ENCODE measurements at places on chromosomes 6 and 20. TPM values are rescaled to one million over a fixed set of nuclear protein-coding genes. Genes with fewer than 3 reads are reported as not detected.

KIF16B gene
- 7.4 TPM for total RNA-seq

SLC35D3 gene
- 0.42 TPM for total RNA-seq

OTOR gene
- not detected for total RNA-seq

HMGN4 gene
- total RNA-seq: 93.0 TPM

IGF2R gene
- total RNA-seq: 29.4 TPM

SALL4 gene
- 127 TPM for total RNA-seq

MRAP2 gene
- total RNA-seq: 4.2 TPM

RAET1E gene
- total RNA-seq: not detected

POLR1C gene
- total RNA-seq: 40.8 TPM

DAAM2 gene
- 0.97 TPM for total RNA-seq

COL11A2 gene
- 0.48 TPM for total RNA-seq

MATN4 gene
- 0.67 TPM for total RNA-seq

SLC52A3 gene
- total RNA-seq: 33.8 TPM

RHAG gene
- 0.07 TPM for total RNA-seq

LKAAEAR1 gene
- total RNA-seq: not detected

PAQR8 gene
- total RNA-seq: 4.6 TPM

TFAP2B gene
- total RNA-seq: not detected

PARD6B gene
- total RNA-seq: 24.5 TPM

CAPN11 gene
- 1.0 TPM for total RNA-seq

All from H7 (cell line).